ENCODE measurements at places on chromosomes 5 and 9. TPM values are rescaled to one million over a fixed set of nuclear protein-coding genes. Genes with fewer than 3 reads are reported as not detected.

GRCh38 chr5:119515192-119515591 lies 62.9 kb downstream of the HSD17B4 start:
- no peak for DNase-seq

DNA sequence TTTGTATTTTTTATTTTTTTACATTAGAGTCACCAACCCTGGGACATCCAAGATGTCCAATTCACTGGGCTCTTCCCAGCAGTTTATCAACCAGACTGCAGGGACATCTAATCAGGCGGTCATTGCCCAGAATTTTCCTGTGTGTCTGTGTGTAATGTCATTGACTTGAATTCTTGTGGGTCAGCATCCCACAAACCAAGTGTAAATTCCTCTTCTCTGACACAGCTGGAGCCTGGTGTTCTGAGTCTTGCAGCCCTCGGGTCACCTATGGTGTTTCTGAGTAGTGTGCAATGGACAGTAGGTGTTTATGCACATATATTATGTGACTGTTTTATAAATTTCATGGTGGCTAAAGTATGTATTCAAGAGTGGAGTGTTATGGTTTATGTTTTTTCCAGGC lies 815.7 kb downstream of the SEMA5A start:
- no peak for DNase-seq

DNA sequence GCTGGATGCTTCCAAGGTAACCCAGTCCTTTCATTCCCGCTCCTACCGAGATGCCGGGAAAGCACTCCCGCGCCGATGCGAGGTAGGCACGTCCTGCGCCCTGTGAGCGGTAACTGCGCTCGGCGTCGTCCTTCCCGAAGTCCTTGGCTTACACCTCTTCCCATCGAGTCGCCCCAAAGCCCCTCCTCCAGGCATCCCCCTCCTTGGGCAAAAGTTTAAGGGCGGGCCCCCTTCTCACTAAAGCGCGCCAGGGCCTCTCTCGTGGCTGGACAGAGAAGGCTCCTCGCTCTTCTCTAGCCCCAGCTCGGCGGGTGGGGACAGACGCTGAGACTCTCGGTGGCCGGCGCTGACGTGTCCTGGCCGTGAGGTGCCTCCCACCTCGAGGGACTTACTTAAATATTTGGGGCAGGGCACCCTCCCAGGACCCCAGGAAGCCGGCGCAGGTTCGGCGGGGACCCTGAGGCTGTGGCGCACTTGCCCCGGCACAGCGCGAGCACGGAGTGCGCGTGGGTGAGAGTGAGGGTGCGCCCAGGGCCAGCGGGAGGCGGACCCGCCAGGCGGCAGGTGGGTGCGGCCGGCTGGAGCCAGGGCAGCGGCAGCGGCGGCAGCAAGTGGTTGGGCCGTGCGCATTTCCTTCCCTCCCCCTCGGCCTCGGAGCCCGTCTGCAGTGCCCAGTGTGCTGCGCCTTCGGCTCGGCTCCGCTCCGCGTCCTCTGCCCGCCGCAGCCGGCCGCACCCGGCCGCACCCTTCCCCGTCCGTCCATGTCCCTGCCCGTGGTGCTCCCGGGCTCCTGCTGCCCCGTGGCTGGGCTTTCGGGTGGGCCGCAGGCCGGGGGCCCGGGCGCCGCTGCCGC lies at the start of gene ENTREP1:
Gene ENTREP1 (plus strand): TSS at position 667 of the 853 bp plus-strand sequence. CDS start 95 bp downstream, at position 762.
- DNase-seq: peak; percentile 71

DNA sequence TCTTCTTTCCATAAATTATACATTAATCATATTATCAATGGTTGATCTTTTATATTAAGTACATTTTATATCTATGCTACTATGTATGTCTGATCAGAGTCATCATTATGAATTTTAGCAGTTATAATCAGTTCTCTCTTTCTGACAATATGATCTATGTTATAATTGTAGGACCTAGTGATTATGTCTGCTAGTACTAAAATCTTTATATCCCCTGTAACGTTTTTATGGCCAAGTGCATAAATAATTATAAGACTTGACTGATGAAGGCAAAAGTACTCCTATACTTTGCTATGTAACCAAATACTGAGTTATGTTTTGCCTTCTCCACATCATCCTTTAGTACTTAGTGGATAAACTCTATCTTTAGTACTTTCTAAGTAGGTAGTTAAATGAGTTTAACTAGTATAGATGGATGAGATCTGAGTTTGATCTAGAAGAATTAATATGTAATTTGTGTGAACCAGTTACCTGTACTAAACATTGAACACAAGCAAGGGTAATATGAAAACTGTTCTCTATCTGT lies 75.4 kb downstream of the SLF1 start:
- no peak for DNase-seq

GRCh38 chr5:88756953-88757352 lies 126.0 kb downstream of the MEF2C start:
- DNase-seq: no peak

DNA sequence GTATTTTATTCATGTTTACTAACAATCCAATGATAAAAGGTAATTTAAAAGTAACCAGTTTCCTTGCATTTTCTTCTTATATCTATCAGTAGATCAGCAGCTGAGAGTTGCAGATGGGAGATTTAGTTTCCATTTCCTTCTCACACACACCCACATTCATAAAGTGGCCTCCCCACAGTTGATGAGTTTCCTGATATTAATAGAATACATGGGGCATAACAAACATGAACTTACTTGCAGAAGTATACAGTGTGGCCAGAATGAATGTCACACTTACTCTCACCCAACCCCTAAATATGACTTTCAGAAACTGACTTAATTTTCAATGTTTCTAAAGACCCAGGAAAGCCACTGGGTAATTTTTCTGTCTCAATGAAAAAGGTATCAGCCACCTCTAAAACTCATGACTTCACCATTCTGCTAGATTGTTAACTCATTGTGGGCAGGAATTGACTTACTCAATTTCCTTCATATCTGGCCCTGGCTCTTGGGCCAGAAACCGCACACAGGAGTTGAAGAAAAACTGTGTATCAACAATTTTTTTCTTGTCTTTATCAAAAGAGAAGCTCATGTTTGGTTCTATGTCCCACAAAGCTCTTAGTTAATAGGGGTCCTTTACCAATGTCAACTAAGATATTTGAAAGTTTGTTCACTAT lies 63.5 kb upstream of the OSMR start:
- DNase-seq: no peak

The ZMAT2 gene
- 60.1 TPM for total RNA-seq

The SLC1A1 gene
- 2.9 TPM for total RNA-seq

- DNase-seq: no peak
Measured at GRCh38 chr9:126341902-126342301, 15.3 kb downstream of the MVB12B start.

GRCh38 chr9:94139672-94140417 lies 55.6 kb downstream of the PTPDC1 start:
- no peak for DNase-seq

- DNase-seq: no peak
Measured at GRCh38 chr9:84992381-84992780, 322.9 kb downstream of the NTRK2 start.

GRCh38 chr9:38079461-38080031 lies 10.5 kb upstream of the SHB start:
- DNase-seq: no peak

- no peak for DNase-seq
Measured at GRCh38 chr9:96107436-96107835, 194.5 kb downstream of the HSD17B3 start.

- no peak for DNase-seq
Measured at GRCh38 chr5:170622933-170623332, 119.1 kb downstream of the KCNIP1 start.

GRCh38 chr5:146069780-146070099 lies 35.6 kb downstream of the PLAC8L1 start:
- DNase-seq: no peak

DNA sequence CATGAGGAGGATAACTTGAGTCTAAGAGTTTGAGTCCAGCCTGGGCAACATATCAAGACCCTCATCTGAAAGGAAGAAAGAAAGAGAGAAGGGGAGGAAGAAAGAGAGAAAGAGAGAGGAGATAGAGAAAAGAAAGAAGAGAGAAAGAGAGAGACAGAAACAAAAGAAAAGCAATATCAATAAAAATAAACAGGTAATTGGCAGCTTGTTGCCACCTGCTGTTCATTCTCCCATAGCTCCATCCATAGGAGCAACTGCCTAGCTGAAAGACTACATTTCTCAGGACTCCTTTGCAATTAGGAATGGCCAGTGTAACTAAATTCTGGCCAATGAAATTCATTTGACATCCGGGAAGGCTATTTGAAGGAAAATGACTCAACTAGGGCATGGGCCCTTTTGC lies 4.6 kb upstream of the TTC39B start:
- DNase-seq: no peak

GRCh38 chr5:23840083-23840482 lies 332.7 kb downstream of the PRDM9 start:
- no peak for DNase-seq

All from PC-9 (cell line).